ENCODE measurements at places on chromosomes 3 and 15. TPM values are rescaled to one million over a fixed set of nuclear protein-coding genes. Genes with fewer than 3 reads are reported as not detected.

GRCh38 chr15:72584006-72584405, 70.5 kb upstream of the GOLGA6B start:
- no peak for DNase-seq

GRCh38 chr3:123421353-123422174, 27.3 kb downstream of the ADCY5 start:
- no peak for DNase-seq

DNA sequence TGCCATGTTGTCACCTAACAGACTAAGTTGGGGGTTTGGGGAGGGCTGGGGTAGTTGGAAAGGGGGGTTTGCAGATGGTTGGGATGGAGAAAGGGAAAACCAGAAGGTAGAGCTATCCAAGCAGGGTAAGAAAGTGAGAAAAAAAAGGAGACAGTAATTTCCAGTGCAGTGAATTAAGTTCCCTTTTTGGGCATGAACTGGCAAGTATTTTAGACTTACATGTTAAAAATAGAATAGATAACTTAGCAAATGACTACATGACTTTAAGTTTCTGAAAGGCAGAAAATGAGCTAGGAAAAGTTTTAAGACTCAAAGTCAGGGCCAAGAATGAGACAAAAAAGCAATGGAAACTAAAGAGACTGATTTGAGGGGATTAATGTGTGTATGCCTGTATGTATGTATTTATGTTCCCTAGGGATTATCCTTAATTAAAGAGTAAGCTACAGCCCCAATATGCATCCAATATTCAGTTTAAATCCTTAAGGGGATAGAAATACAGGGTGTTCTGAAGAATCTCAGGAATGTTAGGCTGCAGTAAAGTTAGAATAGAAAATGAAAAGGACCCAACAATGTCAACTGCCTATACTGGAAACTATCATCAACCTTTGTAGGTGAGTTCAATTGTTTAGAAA, 285.2 kb upstream of the MME start:
- DNase-seq: no peak

DNA sequence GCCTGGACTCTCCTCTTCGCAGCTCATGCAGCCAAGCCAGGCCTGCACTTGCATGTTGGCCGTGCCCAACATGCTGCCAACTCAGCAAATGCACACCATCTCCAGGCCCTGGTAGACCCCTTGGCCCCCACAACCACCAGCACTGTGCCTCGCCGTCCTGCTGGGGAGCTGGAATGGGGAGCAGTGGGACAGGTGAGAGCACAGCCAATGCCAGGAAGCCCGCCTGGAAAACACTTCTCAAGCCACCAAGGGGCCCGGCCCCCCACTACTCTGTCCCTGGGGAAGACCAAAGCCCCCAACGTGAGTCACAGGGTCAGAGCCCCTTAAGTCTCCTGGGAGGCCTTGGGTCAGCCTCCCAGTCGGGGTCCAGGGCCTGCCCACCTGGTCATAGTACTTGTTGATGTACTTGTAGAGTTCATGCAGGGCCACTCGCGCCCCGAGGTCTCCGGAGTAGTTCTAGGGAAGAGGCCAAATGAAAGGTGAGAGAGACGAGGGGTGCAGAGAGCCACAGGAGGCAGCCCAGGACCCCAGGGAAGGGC, 24.5 kb downstream of the PLXNB1 start:
- no peak for DNase-seq

- DNase-seq: no peak
Observed at GRCh38 chr15:38281031-38281430, 28.4 kb downstream of the SPRED1 start.

AP4E1 gene
- 3.0 TPM for polyA plus RNA-seq

SLITRK3 gene
- not detected for polyA plus RNA-seq

RBPMS2 gene
- polyA plus RNA-seq: not detected
